ENCODE measurements at places on chromosomes 4 and X.

GRCh38 chr4:14046642-14047041 is 419.1 kb upstream of the BOD1L1 start:
- DNase-seq = no peak

GRCh38 chr4:48100256-48100655 is 33.8 kb downstream of the TXK start:
- no peak for DNase-seq

DNA sequence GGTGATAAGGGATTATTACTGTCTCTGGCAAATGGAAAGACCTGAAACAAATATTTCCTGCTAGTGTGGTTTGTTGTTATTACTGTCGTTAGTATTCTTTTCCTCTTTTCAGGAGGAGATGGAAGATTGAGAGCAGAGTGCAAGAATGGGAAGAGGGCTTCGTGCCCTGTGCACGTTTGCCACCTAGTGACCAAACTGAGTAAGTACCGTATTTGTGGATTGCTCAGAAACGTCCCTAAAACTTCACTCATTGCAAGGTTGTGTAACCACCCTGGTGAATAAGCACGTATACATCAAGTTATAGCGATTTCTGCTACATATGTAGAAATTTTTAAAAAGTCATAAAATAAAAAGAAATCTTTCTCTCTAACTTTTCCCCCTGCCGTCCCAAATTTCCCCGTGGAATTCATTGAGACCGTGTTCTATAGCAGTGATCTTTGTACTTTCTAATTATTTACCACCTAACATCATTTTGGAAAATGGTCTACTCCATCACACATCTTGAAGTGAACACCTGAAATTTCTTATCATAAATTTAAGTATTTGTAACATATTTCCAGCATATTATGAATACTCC is 24.3 kb downstream of the LINC00632 start:
- no peak for DNase-seq

DNA sequence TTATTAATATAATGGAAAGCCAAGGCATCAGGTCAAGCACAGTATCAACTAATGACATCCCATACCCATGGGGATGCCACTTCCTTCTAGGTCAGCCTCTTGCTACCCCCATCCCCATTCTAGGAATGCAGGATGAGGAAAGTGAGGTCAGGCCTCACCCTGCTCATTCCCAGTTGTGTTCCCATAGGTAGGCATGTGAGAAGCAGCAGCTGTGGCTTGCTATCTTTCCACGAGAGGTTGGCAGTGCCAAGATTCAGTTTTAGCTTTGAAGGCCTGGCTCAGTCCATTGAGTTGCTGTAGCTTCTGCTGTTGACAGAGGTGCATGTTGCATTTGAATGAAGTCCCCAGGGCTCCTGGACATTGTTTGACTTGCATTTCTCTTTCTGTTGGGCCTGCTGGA is 15.5 kb downstream of the LONRF3 start:
- no peak for DNase-seq

DNA sequence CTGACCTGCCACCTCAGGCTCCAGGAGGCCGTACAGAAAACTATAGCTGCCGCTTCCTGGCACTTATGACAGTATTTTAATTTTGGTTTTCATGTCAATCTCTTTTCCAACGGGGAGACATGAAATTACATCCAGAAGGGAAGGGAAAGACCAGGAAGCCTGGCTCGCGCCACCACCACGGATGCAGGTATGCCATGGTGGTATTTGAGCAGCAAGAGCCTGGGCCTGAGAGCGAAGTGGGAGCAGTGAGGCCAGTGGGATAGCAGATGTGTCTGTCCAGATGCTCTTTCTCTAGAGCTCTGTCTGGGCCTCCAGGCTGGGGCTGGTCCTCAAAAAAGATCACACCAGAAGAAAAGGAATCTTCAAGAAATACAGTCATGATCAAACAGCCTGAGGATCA is 82.5 kb upstream of the CPEB2 start:
- DNase-seq = no peak
